Bone marrow (tissue), 2 donors: ENCODE measurements at places on chromosomes 13 and 19.

- no peak for DNase-seq
These were observed at the start of gene GIPR for GRCh38 chr19:45667620-45668341. Gene GIPR, plus strand, starts transcription at chr19:45668221. Its CDS starts 1,300 bp downstream, at chr19:45669521.

DNA sequence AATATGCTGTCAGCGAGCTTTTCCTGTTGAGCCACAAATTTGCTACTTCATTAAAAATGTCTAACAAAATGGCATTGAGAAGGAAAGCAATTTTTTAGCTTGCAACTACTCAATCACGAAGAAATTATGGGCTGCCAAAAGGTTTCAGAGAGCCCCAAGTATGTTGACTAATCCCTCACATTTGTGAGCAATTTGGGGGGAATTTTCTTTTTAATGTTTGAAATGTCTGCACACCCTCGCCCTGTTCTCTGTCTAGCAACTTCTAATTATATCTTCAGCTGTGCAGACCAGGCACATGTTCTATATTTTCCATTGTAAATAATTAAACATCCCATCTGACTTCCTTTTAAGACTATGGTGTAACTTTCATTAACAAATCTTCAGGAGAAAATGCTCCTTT, 192.9 kb downstream of the DCT start:
- DNase-seq = no peak

GRCh38 chr19:21602082-21602658, 96.8 kb downstream of the ZNF429 start:
- DNase-seq = no peak

DNA sequence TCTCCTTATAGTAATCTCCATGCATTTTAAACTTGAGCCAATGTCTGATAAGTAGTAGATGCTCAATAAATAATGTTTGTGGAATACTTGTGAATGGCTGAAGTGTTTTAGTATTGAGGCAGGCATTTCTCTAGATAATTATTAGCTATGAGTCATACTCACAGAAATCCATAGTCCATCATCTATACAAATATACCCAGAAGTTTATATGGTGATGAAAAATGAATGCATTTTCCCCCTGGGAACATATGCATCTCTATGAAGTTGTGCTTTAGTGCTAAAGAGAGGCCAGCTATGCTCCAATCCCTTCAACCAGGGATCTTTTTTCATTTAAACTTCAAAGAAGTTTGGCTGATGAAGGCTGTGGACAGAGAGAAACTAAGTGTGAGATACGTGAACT, 17.2 kb downstream of the MBNL2 start:
- DNase-seq = no peak

- DNase-seq = no peak
These were observed 15.4 kb downstream of the CEBPG start for GRCh38 chr19:33388725-33389420.

- no peak for DNase-seq
These were observed 93.4 kb downstream of the ABCC4 start for GRCh38 chr13:95207769-95208366.

DNA sequence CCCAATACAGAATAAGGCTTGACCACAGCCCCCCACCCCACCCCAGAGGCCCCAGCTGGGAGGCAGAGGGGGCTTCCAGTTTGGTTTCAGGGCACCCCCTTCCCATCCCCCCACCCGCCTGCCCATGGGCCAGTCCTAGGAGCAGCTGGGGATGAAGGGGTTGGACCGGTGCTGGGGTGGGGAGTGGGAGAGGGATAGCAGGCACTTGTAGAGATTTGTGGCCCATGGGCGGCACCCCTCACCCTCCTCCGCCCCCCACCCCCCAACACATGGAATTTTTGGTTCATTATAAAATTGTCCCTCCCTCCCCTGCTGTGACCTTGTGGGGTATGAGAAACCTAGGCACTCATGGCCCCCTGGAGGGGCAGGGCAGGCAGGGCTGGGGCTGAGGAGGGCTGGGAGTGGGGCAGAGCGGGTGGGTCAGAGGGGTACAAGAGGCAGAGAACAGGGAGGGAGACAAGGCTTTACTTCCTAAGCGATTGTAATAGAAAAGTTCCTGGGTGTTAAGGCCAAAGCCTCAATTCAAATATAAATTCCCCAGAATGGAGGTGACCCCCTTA, 5.3 kb upstream of the GSK3A start:
- DNase-seq = no peak

- peak; percentile 3 for DNase-seq
These were observed 9.6 kb downstream of the GIPR start for GRCh38 chr19:45677351-45678230.

GRCh38 chr13:87923753-87924152, 252.6 kb downstream of the SLITRK5 start:
- no peak for DNase-seq

GRCh38 chr19:11942843-11943108, 17.9 kb downstream of the ZNF700 start:
- DNase-seq = no peak

GRCh38 chr13:40494946-40495620, 171.4 kb downstream of the FOXO1 start:
- DNase-seq = no peak

DNA sequence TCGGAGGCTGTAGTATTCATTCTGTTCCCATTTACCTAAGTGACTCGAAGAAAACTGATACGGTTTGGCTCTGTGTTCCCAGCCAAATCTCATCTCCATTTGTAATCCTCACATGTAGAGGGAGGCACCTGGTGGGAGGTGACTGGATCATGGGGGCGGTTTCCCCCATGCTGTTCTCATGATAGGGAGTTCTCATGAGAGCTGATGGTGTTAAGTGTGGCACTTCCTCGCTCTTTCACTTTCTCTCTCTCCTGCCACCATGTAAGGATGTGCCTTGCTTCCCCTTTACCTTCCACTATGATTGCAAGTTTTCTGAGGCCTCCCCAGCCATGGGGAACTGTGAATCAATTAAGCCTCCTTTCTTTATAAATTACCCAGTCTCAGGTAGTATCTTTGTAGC, 23.5 kb downstream of the SLAIN1 start:
- no peak for DNase-seq

DNA sequence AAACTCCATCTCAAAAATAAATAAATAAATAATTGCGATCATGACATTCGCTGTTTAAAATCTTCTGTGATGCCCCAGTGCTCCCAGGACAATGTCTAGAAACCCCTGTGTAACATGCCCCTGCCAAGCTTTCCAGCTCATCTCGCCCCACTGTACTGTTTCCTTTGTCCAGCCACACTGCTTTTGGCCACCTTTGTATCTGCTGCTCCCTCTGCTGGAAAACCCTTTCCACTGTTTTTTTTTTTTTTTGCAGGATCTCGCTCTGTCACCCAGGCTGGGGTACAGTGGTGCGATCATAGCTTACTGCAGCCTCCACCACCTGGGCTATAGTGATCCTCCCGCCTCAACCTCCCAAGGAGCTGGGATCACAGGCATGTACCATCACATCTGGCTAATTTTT, 7.5 kb downstream of the PLAUR start:
- DNase-seq = no peak

- DNase-seq = no peak
These were observed 85.2 kb downstream of the LRRC63 start for GRCh38 chr13:46296921-46297320.

- DNase-seq = no peak
These were observed 173.3 kb downstream of the USP12 start for GRCh38 chr13:26998292-26998691.

DNA sequence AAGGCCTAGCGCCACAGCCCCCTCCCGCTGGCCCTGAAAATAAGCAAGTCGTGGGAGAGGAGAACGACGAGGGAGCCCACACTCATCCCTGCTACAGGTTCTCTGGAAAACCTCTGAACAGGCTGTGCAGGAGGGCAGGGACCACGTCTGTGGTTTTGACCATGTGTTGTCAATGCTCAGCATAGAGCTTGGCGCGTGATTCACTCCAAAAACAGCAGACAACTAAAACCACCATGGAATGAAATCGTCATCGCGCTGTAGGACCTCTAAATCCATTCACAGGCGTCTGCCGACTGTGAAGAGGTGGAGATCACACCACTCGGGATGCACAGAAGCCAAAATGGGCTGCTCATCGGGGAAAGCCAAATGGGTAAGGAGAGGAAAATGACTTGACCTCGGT, 121.3 kb downstream of the COL4A1 start:
- DNase-seq = no peak

GRCh38 chr19:55255618-55256423, 3.0 kb downstream of the PPP6R1 start:
- DNase-seq = peak; percentile 28

GRCh38 chr19:14177496-14178074, 28.4 kb downstream of the ADGRL1 start:
- DNase-seq = no peak
